Germinal center (tissue), 1 donor: ENCODE measurements at places on chromosomes 2 and 18.

DNA sequence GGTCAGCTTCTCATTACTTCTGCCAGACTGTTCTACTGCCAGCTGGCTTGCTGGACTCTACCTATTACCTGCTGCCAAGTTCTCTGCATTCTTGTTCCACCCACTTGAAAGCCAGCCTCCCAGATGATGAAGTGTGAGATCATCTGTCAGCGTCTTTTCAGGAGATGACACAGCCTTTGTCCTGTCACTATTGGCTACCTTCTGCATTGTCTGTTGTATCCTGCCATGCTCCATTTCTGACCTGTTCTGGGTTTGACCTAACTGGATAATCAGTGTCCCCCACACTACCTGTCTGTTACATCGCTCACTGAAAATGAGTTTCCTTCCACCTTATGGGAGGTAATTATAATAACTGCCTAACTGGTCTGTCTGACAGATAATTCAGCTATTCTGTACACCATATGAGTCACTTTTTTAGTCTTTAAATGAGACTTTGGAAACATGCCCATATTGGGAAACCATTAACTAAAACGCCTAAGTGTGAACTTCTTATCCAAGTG, 520.6 kb downstream of the METTL4 start:
- no peak for DNase-seq

DNA sequence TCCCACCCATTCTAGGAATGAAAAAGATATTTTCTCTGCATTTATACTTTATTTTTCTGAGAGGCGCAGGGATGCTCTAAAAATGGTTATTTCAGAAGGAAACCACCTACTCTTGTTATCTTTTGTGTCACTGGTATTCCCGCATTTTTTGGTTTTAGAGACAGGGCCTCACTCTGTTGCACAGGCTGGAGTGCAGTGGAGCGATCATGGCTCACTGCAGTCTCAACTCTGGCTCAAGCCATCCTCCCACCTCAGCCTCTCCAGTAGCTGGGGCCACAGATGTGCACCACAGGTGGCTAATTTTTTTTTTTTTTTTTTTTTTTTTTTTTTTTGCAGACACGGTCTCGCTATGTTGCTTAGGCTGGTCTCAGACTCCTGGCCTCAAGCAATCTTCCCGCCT, 135.9 kb downstream of the NCK2 start:
- DNase-seq = no peak

- DNase-seq = no peak
These were observed 92.8 kb downstream of the TRIB2 start for GRCh38 chr2:12809526-12809925.

DNA sequence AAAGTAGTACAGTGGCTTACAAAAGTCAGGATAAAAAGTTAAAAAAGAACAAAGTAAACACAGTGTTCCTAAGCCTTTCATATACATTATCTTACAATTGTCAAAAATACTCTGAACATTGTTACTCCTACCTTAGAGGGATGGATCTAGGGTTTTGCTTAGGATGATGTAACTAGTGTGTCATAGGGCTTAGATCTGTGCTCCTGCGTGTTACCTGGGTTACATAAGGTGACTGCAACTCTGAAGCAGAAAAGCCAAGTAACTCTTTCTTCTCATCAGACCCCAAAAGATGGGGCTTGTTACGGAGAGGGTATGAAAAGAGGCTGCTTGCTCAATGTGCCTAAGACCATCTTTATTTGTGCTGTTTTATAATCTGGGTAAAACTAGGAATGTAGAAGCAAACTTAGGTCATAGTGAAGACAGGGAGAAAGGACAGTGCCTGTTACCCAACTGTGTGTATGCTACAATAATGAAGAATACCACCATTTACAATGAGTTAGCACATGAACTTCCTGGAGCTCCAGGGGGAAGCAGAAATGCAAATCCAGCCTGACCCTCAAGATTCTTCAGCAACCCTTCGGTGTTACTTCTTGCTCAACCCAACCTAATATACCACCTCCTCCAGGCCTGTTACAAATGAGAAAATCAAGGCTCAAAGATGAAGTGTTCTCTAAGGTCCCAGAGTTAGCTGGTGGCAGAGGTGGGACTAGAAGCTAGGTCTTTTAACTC, 42.0 kb upstream of the STK17B start:
- DNase-seq = no peak

DNA sequence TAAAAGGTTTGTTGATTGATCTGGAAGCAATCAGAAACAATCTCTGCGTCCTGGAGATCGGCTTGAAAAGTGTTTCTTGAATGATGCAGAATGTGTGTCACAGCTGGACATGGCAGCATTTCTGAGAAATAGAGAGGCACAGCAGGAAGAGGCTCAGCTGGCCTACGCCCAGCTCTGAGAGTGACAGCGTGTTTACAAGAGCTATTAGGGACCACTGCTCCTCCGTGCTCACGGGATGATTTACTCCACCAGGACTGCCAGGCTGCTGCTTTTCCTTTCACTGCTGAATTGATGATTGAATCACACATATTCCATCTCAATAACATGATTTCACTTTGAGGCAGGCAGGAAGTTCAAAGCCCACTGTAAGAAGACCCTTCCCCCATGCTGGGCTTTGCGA, 62.8 kb downstream of the GALNT14 start:
- DNase-seq = no peak

GRCh38 chr2:186910996-186911395, 62.0 kb upstream of the ZSWIM2 start:
- no peak for DNase-seq

DNA sequence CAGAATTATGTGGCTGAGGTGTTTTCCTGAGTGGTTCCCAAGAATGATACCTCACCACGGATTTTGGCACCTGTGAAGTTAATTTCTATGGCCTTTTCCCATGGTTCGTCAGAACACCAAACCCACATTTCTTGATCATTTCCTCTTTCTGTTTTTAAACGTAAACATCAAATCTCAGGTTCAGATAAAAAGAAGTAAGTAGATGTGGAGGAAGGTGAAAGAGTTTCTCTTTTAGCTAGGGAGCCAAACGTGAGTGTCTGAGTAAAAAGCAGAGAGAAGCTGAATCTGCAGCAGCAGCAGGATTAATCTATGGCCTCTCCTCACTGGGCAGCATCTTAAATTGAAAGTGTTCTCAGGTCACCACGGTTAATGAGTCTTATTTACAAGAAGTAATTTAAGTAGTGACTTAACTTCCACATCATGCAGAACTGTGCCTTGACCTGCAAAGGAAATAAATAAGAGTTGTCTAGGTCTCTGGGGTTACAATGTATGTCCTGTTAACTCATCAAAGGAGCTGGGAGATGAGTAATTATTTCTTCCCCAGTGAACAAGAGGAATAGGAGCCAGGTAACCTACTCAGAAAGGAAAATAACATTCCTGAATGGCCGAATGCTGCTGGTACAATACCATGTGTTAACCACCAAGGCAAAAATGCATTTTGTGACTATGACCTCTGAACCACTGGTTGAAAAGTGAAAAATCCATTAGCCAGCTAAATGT, 139.6 kb upstream of the NETO1 start:
- no peak for DNase-seq

- no peak for DNase-seq
These were observed 18.0 kb downstream of the NAB1 start for GRCh38 chr2:190666895-190667294.

- DNase-seq = no peak
These were observed 456.8 kb upstream of the NXPH2 start for GRCh38 chr2:139237023-139237422.

GRCh38 chr2:138846216-138846821, 66.1 kb upstream of the NXPH2 start:
- DNase-seq = peak; percentile 27

DNA sequence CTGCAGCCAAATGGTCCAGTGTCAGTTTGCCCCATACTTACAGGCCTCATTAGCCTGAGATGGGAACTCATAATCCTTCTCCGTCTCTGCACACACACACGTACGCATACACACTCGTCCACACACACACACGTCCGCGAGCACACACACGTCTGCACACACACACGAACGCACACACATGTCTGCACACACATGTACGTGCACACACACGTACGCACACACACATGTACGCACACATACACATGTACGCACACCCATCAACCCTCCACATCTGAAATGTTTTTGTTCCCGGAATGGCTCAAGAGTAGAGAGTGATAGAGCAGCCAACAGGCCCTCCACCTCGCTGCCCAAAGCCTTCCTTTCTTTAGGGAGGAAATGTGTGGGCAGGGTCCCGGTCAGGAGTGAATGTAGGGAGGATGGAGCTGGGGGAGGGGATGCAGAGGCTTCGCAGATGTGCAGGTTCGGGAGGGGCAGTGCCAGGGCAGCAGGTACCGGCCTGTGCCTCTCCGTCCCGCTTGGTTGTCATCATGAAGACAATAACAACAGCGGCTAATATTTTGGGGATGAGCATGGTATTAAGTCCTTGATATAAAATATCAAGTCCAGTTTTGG, 52.7 kb downstream of the PTGR3 start:
- no peak for DNase-seq

GRCh38 chr2:40160751-40161218, 291.1 kb downstream of the SLC8A1 start:
- DNase-seq = no peak

GRCh38 chr2:209688385-209688784, 83.2 kb upstream of the UNC80 start:
- DNase-seq = no peak

- no peak for DNase-seq
These were observed 96.9 kb upstream of the ZNF397 start for GRCh38 chr18:35143622-35144596.

DNA sequence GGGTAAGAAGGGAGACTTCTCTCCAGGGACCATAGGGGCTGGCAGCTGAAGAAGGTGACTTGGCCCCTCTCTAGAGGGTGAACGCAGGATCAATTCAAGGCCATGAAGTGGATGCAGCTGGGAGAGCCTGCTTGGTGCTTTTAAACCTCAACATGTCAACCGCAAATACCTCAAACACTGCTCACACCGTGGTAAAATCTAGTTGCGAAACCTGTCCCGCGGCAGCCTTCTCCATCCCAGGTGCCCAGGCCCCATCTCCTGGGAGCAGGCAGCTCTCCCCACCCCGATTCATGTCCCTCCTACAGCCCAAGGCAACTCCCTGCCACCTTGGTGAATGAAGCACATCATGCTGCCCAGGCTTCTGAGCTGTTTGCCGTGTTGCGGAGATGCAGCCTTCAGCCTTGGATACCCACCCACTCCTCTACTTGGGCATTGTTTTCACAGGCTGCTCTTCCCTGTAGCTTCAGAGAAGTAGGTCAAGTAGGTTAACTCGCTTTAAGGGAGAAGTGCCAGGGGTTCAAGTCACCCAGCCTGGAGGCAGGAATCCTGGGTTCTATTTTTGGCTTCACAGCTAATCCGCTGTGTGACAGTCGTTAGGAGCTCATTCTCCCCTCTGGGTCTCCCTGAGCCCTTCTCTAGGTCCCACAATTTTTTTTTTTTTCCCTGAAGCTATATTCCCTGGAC, 6.2 kb upstream of the EFR3B start:
- no peak for DNase-seq

GRCh38 chr2:162636206-162636728, 202.3 kb downstream of the KCNH7 start:
- DNase-seq = no peak

DNA sequence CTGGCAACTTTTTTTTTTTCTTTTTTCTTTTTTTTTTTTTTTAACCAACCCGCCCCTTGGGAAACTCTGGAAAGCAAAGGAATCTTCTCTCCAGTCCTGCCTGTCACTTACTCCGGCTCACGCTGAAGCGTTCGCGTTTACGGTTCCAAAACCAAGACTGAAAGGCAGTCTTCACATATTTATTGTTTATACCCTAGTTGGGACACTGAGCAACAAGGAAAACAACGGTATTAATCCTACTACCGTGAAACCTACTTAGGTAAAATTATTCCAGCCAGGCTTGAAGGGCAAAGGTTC, 125.4 kb downstream of the OSBPL1A start:
- no peak for DNase-seq

GRCh38 chr2:26785431-26786206, at the start of gene CENPA:
TSS of gene CENPA (plus strand) at chr2:26786056. CDS start at chr2:26786197, 141 bp downstream.
- DNase-seq = peak; percentile 100

DNA sequence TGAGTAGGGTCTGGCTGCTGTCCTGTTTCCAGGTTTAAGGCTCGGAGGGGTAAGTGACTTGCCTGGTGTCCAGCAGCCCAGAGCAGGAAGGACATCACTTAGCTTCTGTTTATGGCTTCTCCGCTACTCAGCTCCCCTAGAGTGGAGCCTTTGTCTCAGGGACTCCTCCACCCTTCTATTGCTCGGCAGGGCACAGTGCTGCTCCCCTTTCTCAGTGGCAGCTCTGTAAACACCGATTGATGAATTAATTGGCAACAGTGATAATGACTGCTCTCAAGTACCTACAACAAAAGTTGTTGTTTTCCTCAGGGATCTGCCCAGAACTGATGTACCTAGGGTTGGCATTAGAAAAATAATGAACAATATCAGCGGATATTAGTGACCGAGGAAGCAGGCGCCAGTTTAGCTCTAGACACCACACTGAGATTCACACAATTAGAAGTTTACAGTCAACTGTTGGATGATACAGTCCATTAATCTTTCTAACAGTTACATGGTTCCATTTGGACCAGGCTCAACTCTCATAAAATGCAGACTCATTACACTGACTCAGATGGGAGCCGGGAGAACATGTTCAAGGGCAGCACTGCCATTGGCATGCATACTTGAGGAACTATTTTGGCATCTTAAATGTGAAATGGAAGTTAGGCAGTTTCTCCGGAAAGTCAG, 265.7 kb downstream of the MTX2 start:
- DNase-seq = no peak

DNA sequence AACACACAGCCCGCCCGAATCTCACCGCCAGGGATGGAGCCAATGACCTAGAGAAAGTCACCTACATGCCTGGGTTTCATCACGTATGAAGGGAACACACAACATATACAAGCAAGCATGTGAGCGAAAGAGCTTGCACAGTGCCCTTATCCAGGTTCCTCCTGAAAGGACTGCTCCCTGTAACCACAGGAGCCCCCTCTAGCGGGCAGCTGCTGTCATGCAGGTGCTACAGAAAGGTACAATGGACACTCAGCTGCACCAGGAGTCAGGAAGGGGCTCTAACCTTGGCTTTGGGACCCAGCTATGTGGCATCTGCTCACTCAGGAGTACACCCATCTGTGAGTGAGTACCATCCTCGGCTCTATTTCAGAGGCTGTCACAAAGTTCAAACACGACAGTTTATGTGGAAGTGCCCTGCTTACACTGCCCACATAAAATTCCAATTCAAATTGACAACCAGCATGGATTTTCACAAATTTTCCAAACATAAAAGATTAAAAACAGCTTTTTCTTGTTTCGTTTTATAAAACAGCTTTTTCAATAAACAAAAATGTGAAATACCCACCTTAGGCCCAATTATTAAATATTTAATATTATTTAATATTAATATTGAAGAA, 3.5 kb downstream of the NDUFA10 start:
- DNase-seq = peak; percentile 73

GRCh38 chr2:139378373-139378772, 598.2 kb upstream of the NXPH2 start:
- no peak for DNase-seq

DNA sequence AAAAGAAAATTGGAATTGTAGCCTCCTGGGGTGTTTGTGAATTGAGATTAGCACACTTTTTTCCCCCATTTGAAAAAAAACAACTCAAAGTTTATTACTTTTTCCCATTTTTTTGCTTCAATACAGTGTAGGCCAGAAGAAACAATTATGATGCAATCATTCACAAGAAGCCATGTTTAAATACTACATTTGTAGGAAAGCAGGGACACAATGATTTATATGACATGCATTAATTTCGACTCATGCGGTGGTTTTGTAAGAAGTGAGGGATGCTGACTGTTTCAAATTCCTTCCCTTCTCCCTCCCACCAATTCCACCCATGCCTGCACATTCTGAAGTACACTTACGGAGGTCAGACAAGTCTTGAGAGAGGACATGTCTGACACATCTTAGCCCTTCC, 774.2 kb upstream of the FSHR start:
- no peak for DNase-seq

GRCh38 chr18:49767111-49768050, 46.0 kb downstream of the ACAA2 start:
- DNase-seq = no peak
